ENCODE measurements at places on chromosomes 5 and 9.

GRCh38 chr5:23507278-23507685 lies at the start of gene PRDM9:
PRDM9 (plus strand) TSS chr5:23507609; CDS start chr5:23509034, 1,425 bp downstream.
- no peak for DNase-seq

DNA sequence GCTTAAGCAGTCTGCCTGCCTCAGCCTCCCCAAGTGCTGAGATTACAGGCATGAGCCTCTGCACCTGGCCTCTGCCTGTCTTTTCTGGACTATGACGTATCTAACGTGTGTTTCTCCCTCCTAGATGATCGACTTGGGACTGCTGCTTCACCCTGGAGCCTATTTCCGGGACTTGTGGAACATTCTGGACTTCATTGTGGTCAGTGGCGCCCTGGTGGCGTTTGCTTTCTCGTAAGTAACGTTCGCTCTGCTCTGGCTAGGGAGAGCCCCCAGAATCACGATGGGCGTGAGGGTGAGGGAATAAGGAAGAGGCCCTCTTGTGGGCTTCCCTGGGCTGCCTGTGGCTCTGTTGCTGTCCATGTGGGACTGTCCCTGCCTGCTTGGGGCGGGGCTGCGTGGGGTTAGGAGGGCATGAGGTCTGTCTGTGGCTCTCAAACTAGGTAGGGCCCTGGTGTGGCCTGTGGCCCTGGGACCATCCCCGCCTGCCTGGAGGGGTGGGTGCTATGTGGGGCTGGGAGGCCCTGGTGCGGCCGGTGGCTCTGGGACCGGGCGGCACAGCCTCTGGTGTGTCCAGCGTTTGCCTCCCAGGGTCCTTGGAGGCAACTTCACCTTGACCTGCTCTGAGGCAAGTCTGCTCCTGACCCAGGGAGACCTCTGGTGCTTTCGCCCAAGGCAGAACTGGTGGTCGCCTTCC lies 171.7 kb downstream of the CACNA1B start:
- no peak for DNase-seq

- no peak for DNase-seq
Observed at GRCh38 chr9:124660341-124660801, 110.7 kb downstream of the NR6A1 start.

DNA sequence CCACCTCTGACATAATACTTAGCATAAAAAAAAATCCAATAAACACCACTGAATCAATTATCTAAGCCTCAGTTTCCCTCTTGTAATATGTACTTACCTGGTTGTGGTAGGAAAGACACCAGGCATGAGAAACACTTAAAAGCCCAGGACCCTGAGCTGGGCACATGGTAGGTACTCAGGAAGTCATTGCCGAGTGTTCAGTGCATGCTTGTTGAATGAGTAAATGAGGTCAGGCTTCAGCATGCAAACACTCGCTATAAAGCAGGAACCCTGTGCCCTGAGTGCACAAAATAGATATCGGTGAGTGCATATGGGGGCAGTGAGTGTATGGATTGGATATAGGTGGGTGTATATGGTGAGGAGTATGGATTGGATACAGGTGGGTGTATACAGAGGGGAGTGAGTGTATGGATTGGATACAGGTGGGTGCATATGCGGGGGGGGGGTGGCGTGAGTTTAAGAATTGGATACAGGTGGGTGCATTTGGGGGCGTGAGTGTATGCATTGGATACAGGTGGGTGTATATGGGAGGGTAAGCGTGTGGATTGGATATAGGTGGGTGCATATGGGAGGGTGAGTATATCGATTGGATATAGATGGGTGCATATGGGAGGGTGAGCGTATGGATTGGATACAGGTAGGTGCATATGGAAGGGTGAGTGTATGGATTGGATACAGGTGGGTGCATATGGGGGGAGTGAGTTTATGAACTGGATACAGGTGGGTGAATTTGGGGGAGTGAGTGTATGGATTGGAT lies 194.3 kb upstream of the MSX2 start:
- DNase-seq: no peak

GRCh38 chr5:2096887-2097505 lies 214.3 kb upstream of the IRX4 start:
- no peak for DNase-seq

- no peak for DNase-seq
Observed at GRCh38 chr9:137078701-137079400, 1.5 kb downstream of the UAP1L1 start.

- DNase-seq: no peak
Observed at GRCh38 chr5:10832987-10833386, 72.0 kb upstream of the DAP start.

DNA sequence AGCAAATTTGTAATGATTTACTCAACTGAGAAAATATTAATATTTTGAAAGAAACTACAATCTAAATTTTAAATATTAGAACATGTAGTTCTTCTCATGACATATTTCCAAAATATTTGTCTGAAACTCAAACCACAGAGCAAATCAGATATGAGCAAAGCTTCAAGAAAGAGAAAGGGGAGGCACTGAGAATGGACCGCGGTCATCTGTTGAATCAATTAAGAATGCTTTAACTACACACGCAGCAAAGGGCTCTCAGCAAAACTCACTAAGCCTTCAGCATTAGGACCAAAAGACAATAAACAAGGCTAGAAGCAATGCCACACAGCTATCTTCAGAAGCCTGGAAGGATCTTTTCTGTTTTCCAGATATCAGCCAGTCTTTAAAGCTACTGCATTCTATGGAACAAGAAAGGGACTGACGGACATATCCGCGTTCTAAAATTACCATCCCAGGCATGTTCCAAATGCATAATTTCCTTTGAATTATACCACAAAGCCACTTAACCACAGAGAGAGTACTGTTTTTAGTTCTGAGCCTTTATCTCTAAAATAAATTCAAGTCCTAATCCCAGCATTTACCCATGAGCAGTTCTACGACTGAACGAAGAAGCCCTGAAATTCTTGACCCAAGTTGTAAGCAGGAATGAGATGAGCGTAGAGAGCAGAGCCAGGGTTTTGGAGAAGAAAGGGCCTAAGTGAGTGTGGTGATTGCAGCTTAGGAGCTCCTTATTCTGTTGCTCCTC lies 513.5 kb downstream of the AGTPBP1 start:
- no peak for DNase-seq

GRCh38 chr5:93704996-93705395 lies 36.4 kb downstream of the POU5F2 start:
- DNase-seq: no peak

Data from stimulated activated CD4-positive, alpha-beta T cell treated with anti-CD3 and anti-CD28 coated beads, TNF-alpha, amount 100 ng/mL, for 1 hour (primary cell).